ENCODE measurements at places on chromosomes 16 and 17.

DNA sequence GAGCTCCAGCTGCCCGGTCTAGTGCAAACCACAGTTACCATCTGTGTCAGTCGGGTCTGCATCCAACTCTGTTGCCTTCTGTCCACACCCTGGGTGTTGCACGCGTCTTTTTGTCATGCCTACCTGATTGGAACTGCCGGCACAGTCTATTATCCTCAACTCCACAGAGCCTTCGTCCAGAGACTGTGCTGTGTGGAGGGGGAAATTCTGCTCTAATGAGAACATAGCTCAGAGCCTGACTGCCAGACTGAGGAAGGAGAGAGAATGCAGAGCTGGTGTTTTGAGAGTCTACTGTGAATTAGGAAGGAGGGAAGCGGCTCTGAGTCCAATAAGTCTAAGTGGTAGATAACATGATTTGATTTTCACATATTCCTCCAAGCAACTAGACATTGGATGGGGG lies 68.3 kb upstream of the GPR139 start:
- DNase-seq: no peak

DNA sequence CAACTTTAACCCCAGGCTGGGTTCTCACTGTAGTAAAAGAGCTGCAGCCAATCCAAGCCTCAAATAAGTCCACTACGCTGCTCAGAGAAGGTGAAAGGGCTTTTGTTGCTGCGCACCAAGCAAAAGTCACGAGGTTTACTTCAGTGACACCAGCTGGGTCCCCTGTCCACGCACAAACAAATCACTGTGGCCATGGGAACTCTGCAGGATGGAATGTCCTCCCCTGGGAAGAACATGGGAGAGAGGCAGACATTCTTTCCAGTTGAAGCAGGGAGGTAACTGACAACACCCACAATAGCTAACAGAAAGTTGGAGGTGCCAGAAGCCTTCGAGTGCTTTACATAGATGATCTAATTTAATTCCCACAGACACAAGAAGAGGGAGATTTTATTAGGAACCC lies 181.9 kb downstream of the PMP22 start:
- no peak for DNase-seq

GRCh38 chr17:46925185-46925868 lies 2.4 kb downstream of the GOSR2 start:
- DNase-seq: no peak

- no peak for DNase-seq
These were observed 9.6 kb upstream of the DLX4 start for GRCh38 chr17:49959183-49959935.

DNA sequence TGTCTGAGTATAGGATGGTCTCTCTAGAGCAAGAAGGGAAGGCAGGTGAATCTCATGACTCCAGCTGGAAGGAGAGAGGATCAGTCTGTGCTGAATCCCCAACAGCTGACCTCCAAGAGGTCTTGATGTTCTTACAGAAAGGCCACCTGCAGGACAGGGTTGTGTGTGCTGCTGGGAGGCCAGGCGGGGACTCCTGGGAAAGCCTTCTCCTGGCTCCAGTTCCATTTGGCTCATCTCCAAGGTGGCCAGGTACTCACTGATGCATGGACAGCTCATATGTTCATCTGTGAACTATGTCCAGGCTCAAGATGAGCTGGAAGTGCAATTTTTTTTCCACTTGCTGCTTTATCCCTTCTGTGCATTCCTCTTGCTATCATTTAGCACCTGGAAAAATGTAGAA lies 730.2 kb upstream of the RBFOX1 start:
- peak; percentile 75 for DNase-seq

DNA sequence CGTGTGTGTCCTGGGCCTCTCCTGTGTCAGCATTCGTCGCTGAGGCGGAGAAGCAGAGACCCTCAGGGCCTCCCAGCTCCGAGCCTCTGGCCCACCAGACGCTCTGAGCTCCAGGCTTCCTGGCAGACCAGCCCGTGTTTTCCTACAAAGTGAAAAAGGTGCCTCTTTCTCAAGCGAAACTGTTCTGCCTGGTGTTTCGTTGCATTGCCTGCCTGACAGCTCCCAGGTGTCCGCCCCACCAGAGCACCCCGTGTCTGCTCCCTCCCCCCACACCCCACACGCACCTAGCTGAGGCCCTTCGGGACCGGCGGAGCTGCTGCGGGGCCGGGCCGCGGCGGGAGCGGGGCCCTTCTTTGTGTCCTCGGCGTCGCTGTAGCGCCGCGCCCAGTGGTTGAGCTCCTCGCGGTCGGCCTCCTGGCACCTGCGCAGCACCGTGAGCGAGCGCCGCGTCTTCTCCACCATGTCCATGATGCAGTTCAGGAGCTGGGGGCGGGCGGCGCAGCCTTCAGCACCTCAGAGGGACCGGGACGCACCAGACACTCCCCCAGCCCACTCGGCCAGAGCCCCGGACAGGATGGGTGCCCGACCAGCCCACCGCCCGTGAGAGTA lies 14.7 kb upstream of the PABPN1L start:
- no peak for DNase-seq

- no peak for DNase-seq
These were observed 840 bp downstream of the ADCY7 start for GRCh38 chr16:50267151-50267631.

GRCh38 chr16:49466881-49467280 lies 93.3 kb downstream of the C16orf78 start:
- no peak for DNase-seq

GRCh38 chr16:80948886-80949493 lies 57.7 kb downstream of the CMC2 start:
- DNase-seq: no peak

DNA sequence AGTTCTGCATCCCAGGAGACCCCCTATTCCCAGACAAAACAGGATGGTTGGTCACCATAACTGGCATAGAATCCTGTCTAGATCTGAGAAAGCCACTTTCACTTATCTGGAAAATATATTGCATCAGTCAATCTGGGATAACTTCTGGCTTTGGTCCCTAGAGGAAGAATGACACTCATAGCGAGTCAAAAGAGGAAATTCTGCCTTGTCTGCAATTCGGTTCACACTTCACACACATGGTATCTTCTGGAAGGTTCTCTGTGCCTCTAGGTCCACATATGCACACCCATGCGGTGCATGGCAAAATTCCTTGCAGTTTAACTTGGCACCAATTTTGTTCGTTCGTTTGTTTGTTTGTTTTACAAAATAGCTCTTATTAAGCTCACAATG lies 49.2 kb upstream of the WSCD1 start:
- DNase-seq: no peak

DNA sequence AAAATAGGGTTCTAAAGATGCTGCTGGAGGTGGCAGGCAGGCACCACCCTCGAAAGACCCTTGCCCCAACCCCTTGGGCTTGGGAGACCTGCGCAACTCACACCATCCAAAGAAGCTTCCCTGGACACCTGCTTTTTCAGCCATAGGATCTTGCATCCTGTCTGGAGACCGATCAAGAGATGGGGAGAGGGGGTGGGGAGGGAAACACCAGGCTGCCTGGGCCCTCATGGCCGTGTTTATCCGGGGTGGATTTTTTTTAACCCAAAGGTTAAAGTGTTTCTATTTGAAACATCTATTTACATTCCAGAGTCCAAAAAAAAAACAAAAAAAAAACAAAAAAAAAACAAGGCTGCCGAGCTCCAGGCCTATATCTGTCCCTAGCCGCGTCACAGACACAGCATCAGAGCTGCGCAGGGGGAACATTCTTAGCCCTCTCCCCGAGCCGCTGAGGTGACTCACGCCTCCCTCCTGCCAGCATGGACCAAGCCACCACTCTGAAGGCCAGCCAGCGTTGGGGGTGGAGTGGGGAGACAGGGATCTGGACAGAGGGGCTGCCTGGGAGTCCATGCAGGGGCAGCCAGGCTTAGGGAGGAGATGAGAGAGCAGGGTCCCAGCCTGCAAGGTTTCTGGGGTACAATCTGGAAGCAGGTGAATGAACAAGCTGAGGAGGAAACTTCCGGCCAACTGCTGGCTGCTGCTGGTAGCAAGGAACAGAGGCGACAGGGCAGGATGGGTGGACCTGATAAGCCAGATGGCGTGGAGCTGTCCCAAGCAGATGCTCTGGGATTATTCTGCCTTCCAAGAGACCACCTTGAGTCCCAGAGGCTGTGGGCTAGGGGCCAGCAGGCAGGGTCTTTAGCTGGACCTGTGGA lies 14.8 kb downstream of the HDAC5 start:
- peak; percentile 25 for DNase-seq

All from NCI-H2227 treated with DMSO at 0.1 percent for 48 hours (cell line).